T-helper 17 cell (primary cell): ENCODE measurements at places on chromosomes 2 and 18.

GRCh38 chr2:138455691-138456090, 45.9 kb upstream of the SPOPL start:
- DNase-seq, result no peak

DNA sequence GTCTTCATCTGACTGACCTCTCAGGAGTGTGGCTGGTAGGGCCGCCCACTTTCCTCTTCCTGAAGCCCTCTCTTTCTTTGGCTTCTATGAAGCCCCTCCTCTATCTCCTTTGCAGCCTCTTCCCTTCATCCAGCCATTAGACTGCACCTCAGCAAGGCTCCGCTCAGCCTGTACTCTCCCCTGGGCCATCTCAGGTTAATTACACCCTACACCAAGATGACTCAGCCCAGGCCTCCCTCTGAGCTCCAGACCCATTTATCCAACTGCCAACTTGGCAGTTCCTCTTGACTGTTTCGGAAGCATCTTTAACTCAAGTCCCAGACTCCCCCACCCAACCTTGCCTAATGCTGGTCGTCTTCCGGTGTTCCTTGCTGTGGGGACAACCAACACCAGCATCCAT, 5.8 kb upstream of the WNT6 start:
- DNase-seq, result no peak

- no peak for DNase-seq
These were observed 120.0 kb downstream of the DOCK10 start for GRCh38 chr2:224922142-224922727.

DNA sequence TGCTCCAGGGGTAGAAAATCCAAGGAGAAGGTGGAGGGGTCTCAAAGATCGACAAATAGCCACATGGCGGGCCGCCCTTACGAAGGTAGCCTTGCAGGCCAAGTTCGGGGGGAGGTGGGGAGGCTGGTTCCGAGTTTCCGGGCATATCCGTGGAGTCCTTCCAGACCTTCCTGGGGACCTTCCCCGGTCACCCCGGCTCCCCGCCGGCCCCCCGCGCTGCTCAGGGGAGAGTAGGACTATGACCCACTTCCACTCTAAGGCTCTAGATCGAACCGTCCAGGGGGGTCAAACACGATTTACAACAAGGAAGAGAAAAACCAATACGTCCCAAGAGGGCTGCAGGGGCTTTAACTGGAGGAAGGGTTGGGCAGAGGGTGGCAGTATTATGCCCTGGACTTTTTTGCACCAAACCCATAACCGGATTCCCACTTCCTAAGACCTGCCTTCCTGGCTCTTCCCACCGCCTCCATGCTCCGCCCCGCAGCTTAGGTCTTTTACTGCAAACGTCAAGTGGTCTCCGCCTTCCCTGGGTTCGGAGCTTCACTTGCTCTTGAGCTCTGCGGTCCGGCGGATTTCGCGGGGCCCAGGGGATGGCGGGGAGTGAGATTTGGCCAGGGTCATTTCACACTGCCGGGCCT, 779 bp upstream of the LYPD6 start:
- DNase-seq, result no peak

DNA sequence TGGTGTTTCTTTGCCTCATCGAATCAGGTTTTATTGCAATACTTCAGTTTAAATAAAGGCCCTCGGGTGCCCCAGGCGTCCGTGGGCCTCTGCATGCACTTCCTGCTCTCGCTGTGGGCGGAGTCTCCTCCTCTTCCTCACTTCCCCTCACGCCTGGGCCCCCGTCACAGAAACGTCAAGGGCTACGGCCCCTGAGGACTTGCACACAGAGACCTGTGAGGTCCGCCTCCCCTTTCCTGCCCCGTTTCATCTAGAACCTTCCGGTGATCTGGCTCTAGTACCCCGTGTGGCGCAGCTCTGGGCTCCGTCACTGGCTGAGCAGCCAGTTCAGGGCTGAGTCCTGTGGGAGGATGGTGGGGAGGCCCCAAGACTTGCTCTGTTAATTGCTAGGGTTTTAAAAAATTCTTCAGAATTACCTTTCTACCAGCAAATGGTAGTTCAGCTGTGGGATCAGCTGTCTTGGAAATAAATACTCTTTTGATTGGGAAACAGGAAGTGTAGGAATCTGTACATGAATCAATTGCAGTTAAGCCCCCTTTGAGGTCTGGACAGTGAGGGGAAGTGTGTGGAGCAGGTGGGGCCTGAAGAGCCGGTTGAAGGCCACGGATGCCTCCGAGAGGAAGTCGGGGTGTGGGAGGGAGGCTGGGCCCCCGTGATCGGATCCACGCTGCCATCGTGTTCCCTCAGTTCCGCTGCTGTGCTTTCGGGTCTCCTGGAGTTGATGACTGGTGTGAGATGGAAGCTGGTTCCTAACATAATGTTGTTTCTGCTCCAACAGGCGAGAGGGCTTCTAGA, 10.2 kb downstream of the NFATC1 start:
- peak; percentile 77 for DNase-seq

DNA sequence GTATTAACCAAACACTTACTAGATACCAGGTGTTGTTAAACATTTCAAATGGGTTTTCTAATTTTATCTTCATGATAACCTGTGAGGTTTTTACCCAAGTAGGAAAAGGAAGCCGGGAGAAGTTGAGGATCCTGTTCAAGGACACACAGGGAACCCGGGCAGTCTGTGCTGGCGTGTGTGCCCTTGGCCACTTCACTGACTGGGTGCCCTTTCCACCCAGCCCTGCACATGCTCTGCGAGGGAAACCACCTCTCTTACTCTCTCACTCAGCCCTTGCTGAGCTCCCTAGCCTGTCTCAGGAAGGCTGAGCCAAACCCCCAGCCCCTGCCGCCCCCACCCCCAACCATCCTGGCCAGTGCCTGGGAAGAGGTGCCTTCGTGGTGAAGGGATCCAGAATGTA, 51.8 kb downstream of the TEX44 start:
- no peak for DNase-seq

DNA sequence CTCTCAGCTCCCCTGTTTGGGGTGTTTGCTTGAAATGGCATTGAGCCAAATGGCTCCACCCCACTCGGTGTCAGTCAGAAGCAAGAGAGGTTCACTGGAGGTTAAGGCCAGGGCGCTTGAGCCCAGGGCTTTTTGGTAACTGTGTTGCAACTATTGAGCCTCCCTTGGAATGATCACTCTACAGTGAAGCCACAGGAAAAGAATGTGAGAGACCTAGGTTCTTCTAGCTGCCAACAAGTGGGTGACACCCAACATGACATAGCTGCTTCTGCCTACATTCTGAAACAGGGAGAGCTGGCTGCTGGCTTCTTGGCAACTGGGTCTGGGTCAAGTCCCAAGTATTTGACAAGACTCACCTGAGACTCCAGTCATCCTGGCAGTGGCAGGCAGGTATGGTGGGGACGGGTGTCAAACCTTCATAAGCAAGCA, 7.1 kb upstream of the GRHL1 start:
- no peak for DNase-seq

- DNase-seq, result no peak
These were observed 12.2 kb upstream of the CD28 start for GRCh38 chr2:203694191-203694590.

- no peak for DNase-seq
These were observed 229.5 kb upstream of the EPAS1 start for GRCh38 chr2:46067501-46068305.

- no peak for DNase-seq
These were observed 163.1 kb upstream of the RGPD4 start for GRCh38 chr2:107663632-107664031.

GRCh38 chr18:37665346-37665745, 99.7 kb upstream of the CELF4 start:
- no peak for DNase-seq

DNA sequence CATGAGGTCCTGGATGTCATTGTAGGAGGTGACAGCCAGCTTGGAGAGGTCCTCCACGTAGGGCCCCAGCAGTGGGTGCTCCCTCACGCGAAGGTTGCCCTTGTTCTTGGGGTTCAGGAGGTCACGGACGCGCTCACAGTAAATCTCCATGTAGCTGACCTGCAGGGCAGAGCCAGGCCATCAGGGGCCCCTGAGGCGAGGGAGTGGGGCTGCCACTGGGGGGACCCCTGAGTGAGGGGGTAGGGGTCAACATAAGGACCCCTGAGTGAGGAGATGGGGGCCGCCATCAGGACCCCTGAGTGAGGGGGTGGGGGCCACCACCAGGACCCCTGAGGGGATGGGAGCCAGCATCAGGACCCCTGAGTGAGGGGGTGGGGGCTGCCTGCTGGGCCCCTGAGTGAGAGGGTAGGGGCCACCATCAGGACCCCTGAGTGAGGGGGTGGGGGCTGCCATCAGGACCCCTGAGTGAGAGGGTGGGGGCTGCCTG, 33.6 kb downstream of the KIF1A start:
- DNase-seq, result no peak

DNA sequence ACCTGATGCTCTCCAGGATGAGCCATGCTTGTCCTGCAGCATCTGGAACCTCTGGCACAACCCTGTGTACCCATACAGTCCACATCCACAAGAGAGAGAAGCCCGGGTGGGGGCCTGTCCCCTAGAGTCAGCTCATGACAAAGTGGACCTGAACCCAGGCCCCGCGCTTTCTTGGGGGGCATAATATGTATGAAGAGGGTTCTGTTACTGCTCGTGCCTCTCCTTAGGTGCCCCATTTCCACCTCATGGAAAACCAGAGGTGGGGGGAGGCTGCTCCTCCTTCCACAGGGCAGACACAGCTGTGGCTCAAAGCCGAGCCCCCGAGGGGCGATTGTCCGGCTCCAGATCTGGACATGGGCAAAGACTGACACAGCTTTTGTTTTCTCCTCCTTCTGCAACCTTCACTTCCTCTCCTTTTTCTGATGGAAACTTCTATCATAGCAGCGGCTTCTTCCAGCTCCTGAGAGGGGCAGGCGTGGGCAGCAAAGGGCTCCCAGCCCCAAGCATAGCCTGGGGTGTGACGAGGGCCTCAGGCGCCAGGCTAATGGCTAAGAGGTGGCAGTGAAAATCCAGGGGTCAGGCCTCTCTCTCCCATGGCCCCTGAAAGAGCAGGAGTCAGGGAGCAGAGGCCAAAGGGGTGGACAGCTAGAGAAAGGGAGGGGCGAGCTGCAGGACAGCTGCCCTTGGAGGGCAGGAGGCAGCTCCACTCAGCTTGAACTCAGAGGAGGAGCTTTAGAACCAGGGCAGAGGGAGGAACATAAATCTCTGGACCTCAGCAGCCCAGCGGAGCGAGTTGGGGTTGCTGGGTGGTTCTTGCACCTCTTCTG, 155.5 kb downstream of the ZFP36L2 start:
- no peak for DNase-seq

GRCh38 chr18:49563130-49563540, 1.3 kb downstream of the LIPG start:
- DNase-seq, result no peak

DNA sequence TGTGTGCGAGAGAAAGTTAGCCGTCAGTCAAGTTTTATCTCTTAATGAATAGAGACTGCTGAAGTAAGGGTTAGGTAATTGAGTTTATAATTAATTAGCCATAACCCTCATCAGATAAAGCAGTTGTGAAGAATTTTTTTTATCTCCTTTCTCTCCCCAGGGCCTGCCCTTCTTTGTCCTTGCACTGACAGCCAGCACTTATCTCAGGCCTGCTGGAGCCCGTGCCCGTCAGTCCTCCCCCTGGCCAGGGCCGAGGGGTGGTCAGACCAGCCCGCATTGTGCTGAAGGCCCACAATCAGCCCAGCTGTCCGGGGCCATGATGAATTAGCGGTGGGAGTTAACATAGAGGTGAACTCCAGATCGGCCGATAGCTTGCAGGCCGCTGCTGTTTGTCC, 315.7 kb downstream of the GBX2 start:
- DNase-seq, result no peak

DNA sequence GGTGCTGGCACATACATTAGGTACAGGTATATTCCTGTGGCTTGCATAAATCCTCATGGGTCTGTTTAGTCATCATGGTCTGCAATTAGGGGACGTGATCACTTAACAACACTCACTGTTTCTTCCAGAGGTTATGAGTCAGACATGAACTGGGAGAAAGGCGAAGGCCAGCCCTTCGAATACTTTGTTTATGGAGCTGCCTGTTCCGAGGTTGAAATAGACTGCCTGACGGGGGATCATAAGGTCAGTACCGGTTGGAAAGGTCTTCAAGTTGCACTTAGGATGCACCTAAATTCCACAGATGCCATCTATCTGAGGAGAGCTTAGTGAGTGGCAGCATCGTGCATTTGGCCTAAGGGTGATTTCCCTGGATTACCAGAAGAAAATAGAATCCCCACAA, 76.9 kb downstream of the AOX1 start:
- no peak for DNase-seq

- DNase-seq, result no peak
These were observed 78.4 kb downstream of the NCKAP5 start for GRCh38 chr2:133489641-133490410.

GRCh38 chr2:20507711-20508110, 60.8 kb downstream of the RHOB start:
- DNase-seq, result no peak

GRCh38 chr18:25456334-25457010, 104.5 kb upstream of the ZNF521 start:
- DNase-seq, result no peak

GRCh38 chr2:231250146-231250545, 51.7 kb downstream of the ARMC9 start:
- no peak for DNase-seq

GRCh38 chr18:48740851-48741485, 202.1 kb downstream of the CTIF start:
- DNase-seq, result no peak

DNA sequence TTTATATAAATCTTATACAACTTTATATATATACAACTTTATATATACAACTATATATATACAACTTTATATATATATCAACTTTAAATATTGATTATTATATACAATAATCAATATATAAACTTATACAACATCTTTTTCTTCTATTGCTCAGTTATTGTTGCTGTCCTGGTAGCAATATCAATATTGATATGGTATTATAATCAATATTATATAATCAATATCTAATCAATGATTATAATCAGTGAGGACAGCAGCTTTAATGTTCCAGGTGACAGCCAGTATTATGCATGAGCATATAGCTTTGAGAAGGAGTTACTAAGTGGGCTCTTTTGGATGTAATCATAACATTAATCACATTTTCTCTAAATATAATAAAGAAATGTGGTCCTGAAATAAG, 242.3 kb upstream of the SOX11 start:
- DNase-seq, result no peak

DNA sequence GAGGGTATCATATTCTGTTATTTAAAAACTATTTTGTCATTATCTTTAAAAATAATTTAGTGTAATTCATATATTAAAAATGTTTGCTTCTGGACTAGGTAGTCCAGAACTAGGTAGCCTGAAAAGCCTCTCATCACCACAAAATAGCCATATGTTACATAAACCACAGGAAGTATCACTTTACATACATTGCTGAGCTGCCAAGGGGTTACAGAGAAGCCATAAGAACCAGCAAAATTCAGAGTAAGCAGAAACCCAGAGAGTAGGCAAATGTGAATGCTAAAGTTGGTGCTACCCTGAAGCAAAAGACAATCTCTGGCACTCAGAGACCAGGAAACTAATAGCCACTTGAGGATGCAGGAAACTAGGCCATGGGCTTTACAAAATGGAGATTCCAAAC, 60.9 kb downstream of the LOXHD1 start:
- DNase-seq, result no peak
